Activated T-helper 9 cell treated with anti-CD3 and anti-CD28 coated beads, Interleukin-2, amount 50 U/mL, for 16 hours (primary cell): ENCODE measurements at places on chromosomes 1 and 21.

- no peak for DNase-seq
These were observed 4.9 kb downstream of the TEX38 start for GRCh38 chr1:46676531-46676930.

DNA sequence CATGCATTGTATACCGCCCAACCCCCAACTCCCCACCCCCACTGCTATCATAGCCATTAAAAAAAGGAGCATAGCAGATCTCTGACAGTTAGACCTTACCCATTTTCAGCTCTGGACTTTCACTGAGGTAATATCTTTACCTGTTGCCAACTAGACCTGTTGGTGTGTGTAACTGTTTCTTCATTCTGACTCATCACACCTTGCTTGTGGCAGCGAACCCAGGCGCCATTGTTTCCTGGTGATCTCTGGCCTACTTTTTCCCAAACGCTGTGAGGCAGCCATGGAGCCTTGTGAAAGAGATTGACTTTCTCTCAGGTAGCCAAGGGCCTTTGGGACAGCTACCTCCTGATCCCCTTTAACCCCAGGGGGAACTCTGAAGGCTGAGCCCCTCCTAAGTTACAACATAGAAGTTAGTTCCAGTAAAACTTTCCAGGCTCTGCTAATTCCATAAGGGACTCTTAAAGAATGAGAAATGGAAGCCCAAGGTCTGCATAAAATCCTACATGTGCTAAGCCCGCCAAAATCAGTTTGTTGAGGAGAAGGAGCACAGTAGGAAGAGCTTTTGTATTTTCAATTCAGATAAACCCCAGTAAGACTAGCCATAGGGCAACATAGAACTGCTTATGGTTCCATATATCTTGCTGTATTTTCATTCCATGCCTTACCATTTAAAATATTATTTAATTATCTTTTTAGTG, 196.1 kb upstream of the CAMK1G start:
- no peak for DNase-seq

DNA sequence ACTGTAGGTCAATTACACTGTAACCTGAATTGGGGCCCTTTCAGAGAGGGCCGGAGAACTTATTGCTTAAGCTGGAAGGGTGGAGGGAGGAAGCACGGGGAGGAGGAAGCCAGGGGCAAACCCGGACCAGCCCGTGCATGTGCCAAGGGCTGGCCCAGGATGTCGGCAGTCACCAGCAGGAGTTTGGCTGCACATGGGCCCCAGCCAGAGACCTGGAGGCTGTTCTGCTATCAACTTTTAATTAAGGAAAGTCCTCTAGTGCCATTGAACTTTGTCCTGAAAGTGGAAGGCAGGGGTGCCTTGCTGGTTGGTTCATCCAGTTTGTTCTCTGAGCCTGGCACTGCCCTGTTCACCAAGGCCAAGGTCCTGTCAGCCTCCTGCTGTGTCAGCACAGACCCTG, 200.8 kb upstream of the VAMP3 start:
- DNase-seq, result no peak

DNA sequence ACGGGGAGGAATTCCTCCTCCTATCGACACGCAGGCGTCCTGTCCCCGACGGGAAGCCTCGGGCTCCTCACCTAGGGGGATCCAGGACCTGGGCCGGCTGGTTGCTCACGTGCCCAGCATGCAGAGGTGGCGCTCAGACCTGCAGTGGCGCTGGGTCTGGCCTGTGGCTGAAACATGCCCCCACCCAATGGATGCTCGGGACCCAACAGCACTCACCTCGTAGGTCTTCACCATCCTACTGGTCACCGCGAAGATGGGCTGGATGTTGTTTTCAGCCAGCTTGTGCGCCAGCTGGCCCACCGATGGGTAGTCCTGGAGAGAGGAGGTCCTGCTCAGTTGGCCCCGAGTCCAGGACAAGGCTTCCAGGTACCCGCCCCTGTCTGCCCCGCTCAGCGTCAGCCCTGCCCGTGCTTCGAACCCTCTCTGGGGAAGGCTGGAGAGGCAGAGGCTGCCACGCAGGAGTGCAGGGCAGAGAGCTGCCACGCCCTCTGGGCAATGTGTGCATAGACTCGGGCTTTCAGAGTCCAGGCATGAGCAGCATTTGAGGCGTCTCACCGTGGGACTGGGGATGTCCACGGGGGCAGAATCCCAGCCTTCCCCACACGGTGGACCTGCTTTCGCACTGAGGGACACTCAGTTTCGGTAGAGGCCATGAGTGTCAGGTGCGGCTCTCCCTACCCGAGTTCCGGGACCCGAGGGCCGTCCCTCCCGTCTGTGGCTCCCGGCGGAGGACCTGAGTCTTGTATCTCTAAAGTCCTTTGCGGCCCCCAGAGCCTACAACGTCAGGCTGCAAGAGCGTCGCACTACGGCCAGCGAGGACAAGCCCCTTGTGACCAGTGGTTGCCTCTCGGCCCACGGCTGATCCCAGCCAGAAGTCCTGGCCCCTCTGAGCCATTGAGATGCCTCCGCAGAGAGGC, 21.6 kb downstream of the ITGB2 start:
- no peak for DNase-seq

GRCh38 chr1:51870603-51871350, 7.8 kb downstream of the NRDC start:
- DNase-seq, result no peak

GRCh38 chr1:150069923-150070322, 2.3 kb downstream of the VPS45 start:
- no peak for DNase-seq

- no peak for DNase-seq
These were observed 25.3 kb downstream of the CHI3L2 start for GRCh38 chr1:111252786-111253185.

- no peak for DNase-seq
These were observed 416.3 kb upstream of the USP24 start for GRCh38 chr1:55631509-55631908.

DNA sequence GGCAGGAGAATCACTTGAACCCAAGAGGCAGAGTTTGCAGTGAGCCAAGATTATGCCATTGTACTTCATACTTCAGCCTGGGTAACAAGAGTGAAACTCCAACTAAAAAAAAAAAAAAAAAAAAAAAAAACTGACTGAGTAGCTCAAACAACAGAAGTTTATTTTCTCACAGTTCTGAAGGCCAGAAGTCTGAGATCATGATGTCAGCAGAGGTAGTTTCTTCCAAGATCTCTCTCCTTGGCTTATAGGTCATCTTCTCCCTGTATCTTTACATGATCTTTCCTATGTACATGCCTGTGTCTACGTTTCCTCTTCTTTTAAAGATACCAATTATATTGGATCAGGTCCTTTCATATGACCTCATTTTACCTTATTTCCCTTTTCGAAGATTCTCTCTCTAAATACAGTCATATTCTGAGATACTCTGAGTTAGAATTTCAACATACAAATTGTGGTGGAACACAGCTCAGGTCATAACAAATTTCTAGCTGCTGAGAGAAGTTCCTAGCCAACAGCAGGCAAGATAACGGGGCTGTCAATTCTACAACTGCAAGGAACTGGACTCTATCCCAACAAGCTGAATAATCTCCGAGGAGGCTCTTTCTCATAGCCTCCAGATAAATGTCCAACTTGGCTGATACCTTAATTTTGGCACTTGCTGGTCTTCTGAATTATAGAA, 187.7 kb upstream of the ADAMTS5 start:
- DNase-seq, result no peak

GRCh38 chr1:156894711-156895454, 1.4 kb downstream of the PEAR1 start:
- no peak for DNase-seq

DNA sequence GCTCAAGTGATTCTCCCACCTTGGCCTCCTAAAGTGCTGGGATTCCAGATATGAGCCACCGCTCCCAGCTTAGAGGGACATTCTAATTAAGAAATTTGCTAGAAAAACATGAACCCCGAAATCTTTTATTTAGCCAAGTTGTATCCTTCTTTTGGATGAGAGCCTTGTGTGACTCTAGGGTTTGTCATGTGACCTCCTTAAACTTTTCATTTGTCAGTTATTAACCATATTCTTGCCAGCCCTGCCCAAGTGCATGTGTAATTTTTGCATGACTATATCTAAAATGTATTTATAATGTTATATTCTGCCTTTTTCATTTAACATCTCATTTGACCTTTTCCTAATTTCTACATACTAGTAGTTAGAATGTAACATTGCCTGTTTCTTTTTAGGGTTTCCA, 1.9 kb downstream of the UTP25 start:
- no peak for DNase-seq

- no peak for DNase-seq
These were observed 14.4 kb downstream of the MAPKAPK2 start for GRCh38 chr1:206699000-206699586.

DNA sequence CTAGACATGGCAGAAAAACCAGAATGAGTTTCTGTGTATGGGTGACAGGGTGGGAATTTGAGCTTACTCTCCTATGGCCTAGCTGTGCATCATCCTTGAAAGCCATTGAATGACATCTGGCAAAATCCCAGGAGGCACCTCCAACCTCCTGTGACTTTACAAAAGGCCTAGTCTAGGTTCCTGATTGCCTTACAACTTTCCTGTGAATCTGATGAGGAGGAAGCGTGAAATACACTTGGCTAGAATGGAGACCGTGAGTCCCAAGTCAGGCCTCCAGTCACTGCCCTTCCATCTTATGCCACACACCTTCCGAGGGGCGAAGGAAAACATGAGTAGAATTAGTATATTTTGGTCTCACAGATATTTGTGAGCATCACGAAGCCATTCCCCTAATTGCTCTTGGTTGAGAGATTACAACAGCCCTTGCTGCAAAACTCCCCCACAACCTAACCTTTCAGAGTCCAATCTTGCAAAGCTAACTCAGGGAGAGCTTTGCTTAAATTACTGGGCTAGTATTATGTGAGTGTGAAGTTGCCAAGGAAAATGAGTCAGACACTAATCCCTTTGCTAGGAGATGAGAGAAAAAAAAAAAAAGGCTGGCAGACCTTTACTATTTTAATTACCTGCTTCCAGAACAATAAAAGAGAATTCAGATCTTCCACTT, 36.3 kb upstream of the PAXBP1 start:
- no peak for DNase-seq

GRCh38 chr1:67788904-67789303, 44.4 kb downstream of the GNG12 start:
- no peak for DNase-seq

- DNase-seq, result no peak
These were observed 9.4 kb downstream of the ADAMTS1 start for GRCh38 chr21:26835714-26836265.

DNA sequence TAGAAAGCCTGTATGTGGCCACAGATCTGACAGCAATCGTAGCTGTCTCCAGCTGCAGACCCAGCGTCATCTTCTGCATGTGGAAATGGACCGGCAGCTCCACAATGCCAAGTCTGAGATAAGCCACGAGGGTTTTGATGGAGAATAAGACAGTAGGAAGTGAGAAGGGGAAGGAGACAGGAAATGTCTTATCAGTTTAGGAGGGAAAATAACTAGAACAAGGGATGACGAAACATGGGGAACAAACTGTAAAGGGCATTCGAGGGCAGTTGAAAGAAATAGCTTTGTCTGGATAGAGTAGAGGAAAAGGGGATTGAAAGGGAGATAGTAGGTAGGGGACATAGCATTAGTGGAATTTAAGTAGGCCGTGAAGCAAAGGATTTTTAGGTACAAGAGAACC, 74.0 kb upstream of the CTTNBP2NL start:
- DNase-seq, result no peak

DNA sequence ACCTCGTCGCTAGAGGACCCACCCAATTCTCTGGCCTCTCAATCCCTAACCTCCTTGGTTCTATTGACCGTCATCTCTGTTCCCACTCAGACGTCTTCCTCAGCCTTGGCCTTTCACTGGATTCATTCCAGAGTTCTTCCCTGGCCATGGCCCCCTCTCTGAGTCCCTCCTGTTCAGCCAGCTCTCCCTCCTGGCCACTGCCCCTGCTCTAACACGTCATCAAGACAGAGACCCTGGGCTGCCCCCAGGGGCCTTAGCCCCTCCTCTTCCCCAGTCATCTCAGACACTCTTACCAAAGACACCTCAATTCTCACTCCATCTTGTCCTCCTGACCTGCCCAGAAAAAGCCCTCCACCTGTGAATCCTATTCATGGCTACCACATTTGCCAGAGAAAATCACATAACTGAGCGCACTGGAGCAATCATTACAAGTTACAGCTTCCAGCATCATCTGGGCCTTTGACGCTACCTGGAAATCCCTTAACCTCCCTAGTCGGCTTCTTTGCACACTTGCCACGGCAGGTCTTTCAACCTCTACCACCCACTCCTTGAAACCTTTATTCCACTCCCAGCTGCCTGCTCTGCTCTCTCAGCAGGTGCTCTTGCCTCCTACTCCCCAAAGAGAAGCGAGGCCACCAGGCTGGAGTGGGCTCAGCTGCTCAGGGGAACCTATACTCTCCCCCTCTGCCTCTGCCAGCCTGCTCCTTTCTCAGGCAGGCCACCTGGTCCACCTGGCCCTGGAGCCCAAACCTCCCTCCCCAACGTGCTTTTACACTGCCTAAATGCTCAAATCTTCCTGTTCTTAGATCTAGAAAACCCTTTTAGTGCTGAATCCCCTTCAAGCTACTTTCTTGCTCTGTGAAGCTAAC, 14.0 kb downstream of the DCST2 start:
- no peak for DNase-seq

DNA sequence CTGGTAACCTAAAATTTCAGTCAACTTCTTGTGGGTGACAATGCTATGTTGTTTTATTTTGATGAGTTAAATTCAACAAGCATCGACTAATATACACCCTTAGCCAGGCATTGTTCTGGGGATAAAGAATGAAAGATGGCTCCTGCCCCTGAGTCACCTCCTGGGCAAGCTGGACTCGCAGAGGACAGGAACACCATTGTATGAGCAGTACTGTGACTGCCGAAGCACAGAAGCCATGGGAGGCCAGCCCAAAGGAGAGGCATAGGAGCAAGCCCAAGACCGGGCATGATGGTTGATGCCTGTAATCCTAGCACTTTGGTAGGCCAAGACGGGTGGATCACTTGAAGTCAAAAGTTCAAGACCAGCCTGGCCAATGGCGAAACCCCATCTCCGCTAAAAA, 555.2 kb downstream of the OMA1 start:
- DNase-seq, result no peak

- DNase-seq, result no peak
These were observed 145.6 kb downstream of the FMN2 start for GRCh38 chr1:240237305-240237721.

- DNase-seq, result peak; percentile 8
These were observed 661 bp downstream of the PLEKHO1 start for GRCh38 chr1:150150133-150151021.

GRCh38 chr1:2044510-2045319, 5.5 kb upstream of the PRKCZ start:
- peak; percentile 73 for DNase-seq

GRCh38 chr1:1157426-1157913, 16.2 kb upstream of the TTLL10 start:
- peak; percentile 39 for DNase-seq

DNA sequence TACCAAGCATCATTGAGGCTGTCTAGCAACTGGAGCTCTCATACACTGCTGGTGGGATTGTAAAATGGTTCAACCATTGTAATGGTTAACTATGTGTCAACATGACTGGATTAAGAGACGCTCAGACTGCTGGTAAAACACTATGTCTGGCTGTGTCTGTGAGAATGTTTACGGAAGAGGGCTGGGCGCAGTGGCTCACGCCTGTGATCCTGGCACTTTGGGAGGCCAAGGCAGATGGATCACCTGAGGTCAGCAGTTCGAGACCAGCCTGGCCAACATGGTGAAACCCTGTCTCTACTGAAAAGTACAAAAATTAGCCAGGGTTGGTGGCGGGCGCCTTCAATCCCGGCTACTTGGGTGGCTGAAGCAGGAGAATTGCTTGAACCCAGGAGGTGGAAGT, 4.8 kb upstream of the FCRLA start:
- no peak for DNase-seq
